Diencephalon (tissue), 1 donor: ENCODE measurements at places on chromosomes 7 and 10. TPM values are rescaled to one million over a fixed set of nuclear protein-coding genes. Genes with fewer than 3 reads are reported as not detected.

CACNA2D1 gene
- 118 TPM for total RNA-seq

STEAP1B gene
- total RNA-seq = 1.8 TPM

MUC3A gene
- 2.1 TPM for total RNA-seq

EIF3A gene
- total RNA-seq = 75.2 TPM

NRCAM gene
- total RNA-seq = 205 TPM

GIMAP5 gene
- 3.7 TPM for total RNA-seq

SH2D4B gene
- total RNA-seq = 0.23 TPM

UNCX gene
- 2.3 TPM for total RNA-seq

TTYH3 gene
- 44.8 TPM for total RNA-seq

GPR37 gene
- total RNA-seq = 10.8 TPM

ATOH7 gene
- total RNA-seq = 0.69 TPM

COL17A1 gene
- under 0.01 TPM for total RNA-seq

AOAH gene
- total RNA-seq = 5.3 TPM

EVX1 gene
- total RNA-seq = not detected

AKR1C8 gene
- not detected for total RNA-seq

TUBAL3 gene
- total RNA-seq = not detected

NPC1L1 gene
- not detected for total RNA-seq

FOXI2 gene
- total RNA-seq = not detected

MNX1 gene
- not detected for total RNA-seq

IDI2 gene
- total RNA-seq = not detected

ERVW-1 gene
- not detected for total RNA-seq

SEMA3D gene
- total RNA-seq = 10.1 TPM

ODAD2 gene
- 5.5 TPM for total RNA-seq

PRKAR2B gene
- total RNA-seq = 197 TPM

CCL24 gene
- total RNA-seq = not detected

NKX1-2 gene
- 1.8 TPM for total RNA-seq

ASB15 gene
- not detected for total RNA-seq

NPY gene
- 42.9 TPM for total RNA-seq

CLDN3 gene
- total RNA-seq = 0.69 TPM

CAMK1D gene
- total RNA-seq = 26.5 TPM

AGR2 gene
- total RNA-seq = 0.46 TPM

AUTS2 gene
- 82.1 TPM for total RNA-seq

ITGA8 gene
- total RNA-seq = 6.5 TPM

LLCFC1 gene
- not detected for total RNA-seq

HABP2 gene
- 0.23 TPM for total RNA-seq

VAX1 gene
- 4.6 TPM for total RNA-seq

DNAJB12 gene
- 19.4 TPM for total RNA-seq

RET gene
- total RNA-seq = 11.3 TPM

GLI3 gene
- 5.1 TPM for total RNA-seq

HOXA10 gene
- not detected for total RNA-seq

SPDYE6 gene
- total RNA-seq = not detected

STEAP2 gene
- total RNA-seq = 9.9 TPM

TES gene
- total RNA-seq = 12.7 TPM

BTBD16 gene
- total RNA-seq = not detected

CUZD1 gene
- 0.69 TPM for total RNA-seq

TET1 gene
- total RNA-seq = 33.7 TPM

PIK3AP1 gene
- 9.7 TPM for total RNA-seq
